Glutamatergic neuron (in vitro differentiated cells): ENCODE measurements at places on chromosomes 1 and 21. TPM values are rescaled to one million over a fixed set of nuclear protein-coding genes. Genes with fewer than 3 reads are reported as not detected.

- H3K27ac ChIP-seq = no peak overlapping the region
- no peaks in the 10 kb centered on the region for H3K4me1 ChIP-seq
- H3K36me3 ChIP-seq = no peaks in the 10 kb centered on the region
- DNase-seq = no peak
Observed at GRCh38 chr1:218482683-218483082, 137.5 kb downstream of the TGFB2 start.

- H3K4me3 ChIP-seq = no peak overlapping the region
- H3K4me1 ChIP-seq = no peaks in the 10 kb centered on the region
- H3K36me3 ChIP-seq = no peaks in the 10 kb centered on the region
- DNase-seq = no peak
- no peak overlapping the region for H3K27ac ChIP-seq
Observed at GRCh38 chr1:173554541-173555250, 48.2 kb downstream of the SLC9C2 start.

DNA sequence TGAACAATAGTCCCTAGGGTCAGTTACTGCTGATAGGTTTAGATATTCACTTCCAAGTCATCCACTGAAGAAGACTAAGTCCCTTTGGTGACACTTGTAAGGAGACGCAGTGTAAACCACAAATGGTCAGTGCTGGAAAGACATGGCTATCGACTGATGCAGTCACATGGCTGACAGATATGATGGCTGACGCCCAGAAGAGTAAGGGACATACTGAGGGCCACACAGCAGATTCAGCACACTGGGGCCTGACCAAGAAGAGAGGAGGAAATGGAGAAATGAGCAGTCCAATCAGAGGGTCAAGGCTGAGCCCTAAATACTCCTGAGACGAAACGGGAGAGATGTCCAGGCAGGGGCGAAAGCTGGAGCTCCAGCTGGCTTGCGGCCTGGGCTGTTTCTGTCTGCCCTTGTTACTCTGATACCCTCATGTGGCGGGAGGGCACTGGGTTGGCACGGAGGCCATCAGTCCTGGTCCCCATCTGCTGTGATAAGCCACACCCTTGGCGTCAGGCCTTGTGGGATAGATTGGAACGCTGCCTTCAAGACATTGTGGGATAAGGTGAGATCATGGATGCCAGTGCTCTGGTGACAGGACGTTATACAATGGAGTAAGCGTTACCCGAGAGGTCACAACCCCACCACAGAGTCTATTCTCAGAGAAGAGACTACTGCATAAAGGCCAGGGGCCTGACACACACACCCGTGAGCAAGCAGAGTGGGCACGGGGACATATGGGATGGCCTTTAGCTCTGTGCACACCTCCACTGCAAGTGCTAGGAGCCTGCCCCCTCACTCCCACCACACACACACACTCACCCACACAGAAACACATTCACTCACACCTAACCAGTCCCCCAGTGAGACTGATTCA is 158.4 kb downstream of the TRABD2B start:
- H3K27me3 ChIP-seq = peaks cover 2% of the 10 kb centered on the region
- H3K36me3 ChIP-seq = peaks cover 12% of the 10 kb centered on the region
- no peak overlapping the region for H3K4me3 ChIP-seq
- no peak overlapping the region for H3K27ac ChIP-seq
- no peak for DNase-seq

DNA sequence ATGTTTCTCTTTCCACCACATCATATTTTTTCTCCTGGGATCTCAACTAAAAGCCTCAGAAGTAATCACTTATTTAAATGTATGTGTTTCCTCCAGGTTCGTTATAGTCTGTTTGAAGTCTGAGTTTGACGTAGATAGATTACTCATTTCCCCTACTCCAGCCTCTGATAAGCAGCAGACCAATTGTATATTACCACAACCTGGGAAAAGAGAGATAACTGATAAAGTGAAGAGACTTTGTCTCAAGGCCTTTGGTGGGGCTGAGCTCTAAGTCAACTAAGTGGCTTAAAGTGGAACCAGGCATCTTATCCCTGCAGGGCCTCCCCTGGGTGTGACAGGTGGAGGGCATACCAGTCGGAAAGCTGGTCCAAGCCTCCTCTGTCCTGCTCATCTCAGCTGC is 34.9 kb upstream of the CACNA1E start:
- no peak overlapping the region for H3K27ac ChIP-seq
- no peaks in the 10 kb centered on the region for H3K27me3 ChIP-seq
- H3K4me1 ChIP-seq = no peaks in the 10 kb centered on the region

GRCh38 chr1:51329443-51330325 is 678 bp downstream of the TTC39A start:
- peaks cover 12% of the 10 kb centered on the region for H3K4me1 ChIP-seq
- H3K4me3 ChIP-seq = peak overlapping the region; percentile 73
- H3K27ac ChIP-seq = peak overlapping the region; percentile 62
- peaks cover 5% of the 10 kb centered on the region for H3K27me3 ChIP-seq
- no peak for DNase-seq
- no peaks in the 10 kb centered on the region for H3K36me3 ChIP-seq

GRCh38 chr1:94250341-94250740 is 13.0 kb upstream of the ARHGAP29 start:
- DNase-seq = no peak
- H3K4me3 ChIP-seq = no peak overlapping the region
- peaks cover 7% of the 10 kb centered on the region for H3K27me3 ChIP-seq
- H3K4me1 ChIP-seq = peaks cover 2% of the 10 kb centered on the region

DNA sequence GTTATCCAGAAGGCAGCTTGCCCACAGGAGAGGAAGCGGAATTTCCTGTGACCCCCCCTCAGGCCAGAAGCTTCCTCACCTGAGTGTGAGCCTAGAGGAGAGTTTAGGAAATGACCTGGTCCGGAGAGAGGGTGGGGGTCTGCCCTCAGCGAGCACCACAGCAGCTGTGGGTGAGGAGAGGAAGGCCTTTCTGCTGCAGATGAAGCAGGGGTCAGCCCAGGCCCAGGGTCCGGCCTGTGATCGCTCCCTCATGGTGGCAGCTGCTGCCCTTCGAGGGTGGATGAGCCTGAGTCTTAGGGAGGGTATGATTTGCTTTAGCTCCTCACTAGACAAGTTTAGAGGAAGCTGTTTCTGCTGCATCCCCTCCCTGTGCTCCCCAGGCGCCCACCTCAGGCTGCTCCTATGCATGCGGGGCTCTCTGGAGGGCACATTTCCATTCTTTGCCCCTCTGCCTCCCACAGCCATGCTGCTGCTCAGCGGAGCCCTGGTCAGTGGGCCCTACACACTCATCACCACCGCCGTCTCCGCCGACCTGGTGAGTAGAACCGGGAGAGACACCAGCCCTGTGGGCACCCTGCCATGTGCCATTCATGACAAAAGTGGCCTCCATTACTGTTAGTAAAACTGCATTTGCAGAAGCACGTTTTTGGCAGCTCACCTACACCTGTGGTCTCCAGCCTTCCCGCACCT is 53.0 kb downstream of the SLC37A1 start:
- DNase-seq = peak; percentile 11
- no peaks in the 10 kb centered on the region for H3K27me3 ChIP-seq
- peaks cover 11% of the 10 kb centered on the region for H3K4me1 ChIP-seq
- peaks cover 9% of the 10 kb centered on the region for H3K36me3 ChIP-seq
- H3K4me3 ChIP-seq = no peak overlapping the region

- H3K27me3 ChIP-seq = peaks cover 9% of the 10 kb centered on the region
- peak within 1 kb of the TSS; percentile 76 for H3K4me3 ChIP-seq
- DNase-seq = peak; percentile 74
- peaks cover 9% of the 10 kb centered on the region for H3K4me1 ChIP-seq
- peak within 1 kb of the TSS; percentile 76 for H3K27ac ChIP-seq
- H3K36me3 ChIP-seq = no peaks in the 10 kb centered on the region
Observed at GRCh38 chr1:2194319-2194897, at the start of gene FAAP20. TSS of gene FAAP20 (minus strand) at chr1:2194772. CDS start at chr1:2194749, 23 bp downstream.

DNA sequence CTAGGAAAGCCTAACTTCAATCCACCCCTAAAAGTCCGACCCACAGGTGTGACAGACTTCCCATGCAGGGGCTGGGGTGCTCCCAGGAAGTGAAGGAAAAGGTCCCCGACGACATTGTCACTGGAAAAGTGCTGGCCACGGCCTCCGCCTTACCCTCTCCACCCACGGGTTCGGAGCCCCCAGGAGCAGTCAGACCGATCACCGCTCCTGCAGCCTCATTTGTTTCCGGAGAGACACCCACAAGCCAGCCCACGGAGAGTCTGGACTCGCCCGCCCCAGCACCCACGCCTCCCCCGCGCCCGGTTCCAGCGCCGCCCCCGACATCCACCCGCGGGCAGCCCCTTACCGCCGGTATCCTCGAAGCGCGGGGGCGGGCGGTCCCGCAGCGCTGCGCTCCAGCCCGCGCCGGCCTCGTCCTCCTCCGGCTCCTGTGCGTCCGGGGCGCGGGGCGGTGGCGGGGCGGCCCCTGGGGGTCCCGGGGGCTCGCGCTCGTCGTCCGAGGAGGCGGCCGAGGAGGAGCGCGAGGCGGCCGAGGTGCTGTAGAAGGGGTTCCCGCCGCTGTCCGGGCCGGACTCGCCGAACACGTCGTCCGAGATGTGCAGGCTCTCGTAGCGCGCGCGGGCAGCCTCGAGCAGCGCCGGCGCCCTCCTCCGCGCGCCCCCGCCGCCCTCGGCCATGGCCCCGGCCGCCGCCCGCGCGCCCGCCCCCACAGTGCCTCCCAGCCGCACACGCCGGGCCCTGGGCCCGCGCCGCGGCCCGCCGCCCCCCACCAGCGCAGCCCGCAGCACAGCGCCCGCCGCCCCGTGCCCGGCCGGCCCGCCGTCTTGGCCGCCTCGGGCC is 660 bp downstream of the PGBD5 start:
- peaks cover 6% of the 10 kb centered on the region for H3K36me3 ChIP-seq
- H3K27me3 ChIP-seq = peaks cover 23% of the 10 kb centered on the region
- H3K4me3 ChIP-seq = peak overlapping the region; percentile 94
- no peak for DNase-seq

The PTGS2 gene
- total RNA-seq = not detected

The KRTAP13-2 gene
- not detected for total RNA-seq

The TSTD1 gene
- total RNA-seq = 24.2 TPM

DNA sequence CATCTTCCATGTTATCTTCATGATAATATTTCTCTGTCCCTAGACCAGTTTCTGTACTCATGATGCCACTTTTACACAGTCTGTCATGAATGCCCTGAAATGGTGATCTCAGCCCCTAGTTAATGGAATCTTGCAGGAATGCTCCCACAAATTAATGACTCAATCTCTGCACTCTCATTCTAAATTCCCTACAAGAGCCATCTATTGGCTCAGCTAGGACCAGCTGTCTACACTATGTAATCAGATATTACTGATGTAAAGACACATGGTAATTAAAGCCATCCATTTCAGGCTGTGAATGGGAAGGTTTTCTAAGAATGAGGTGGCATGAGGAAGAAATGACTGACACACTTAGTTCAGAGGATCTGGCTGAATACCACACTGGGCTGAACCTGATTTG is 199.1 kb upstream of the KCND3 start:
- H3K4me1 ChIP-seq = no peaks in the 10 kb centered on the region
- no peak overlapping the region for H3K27ac ChIP-seq
- H3K4me3 ChIP-seq = no peak overlapping the region
- no peak for DNase-seq

DNA sequence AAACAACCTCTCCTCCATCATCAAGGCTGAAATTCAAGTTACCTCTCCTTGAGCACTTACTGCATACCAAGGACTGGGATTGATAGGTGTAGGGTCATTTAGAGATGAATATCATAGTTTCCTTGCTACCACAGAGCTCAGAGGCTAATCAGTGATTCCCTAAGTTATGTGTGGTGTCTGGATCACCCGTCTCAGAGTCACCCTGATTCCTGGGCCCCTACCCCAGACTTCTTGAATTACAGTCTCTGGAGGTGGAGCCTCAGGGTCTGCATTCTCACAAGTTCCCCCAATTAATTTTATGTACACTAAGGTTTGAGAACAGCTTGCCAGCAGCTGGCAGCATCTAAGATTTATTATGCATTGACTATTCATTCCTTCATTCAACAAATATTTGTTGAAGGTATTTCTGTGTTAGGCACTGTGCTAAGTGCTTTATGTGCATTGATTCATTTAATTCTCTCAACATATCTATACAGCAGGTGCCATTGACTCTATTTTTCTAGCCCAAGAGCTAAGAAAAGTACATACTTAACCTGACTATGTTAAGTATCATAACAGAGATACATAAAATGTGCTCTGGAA is 182.9 kb upstream of the FGGY start:
- no peak overlapping the region for H3K4me3 ChIP-seq
- H3K4me1 ChIP-seq = no peaks in the 10 kb centered on the region
- no peaks in the 10 kb centered on the region for H3K36me3 ChIP-seq
- H3K27me3 ChIP-seq = no peaks in the 10 kb centered on the region
- no peak for DNase-seq

The AMPD1 gene
- not detected for total RNA-seq

The TMEM82 gene
- total RNA-seq = not detected

- H3K27ac ChIP-seq = peak overlapping the region; percentile 25
- H3K36me3 ChIP-seq = no peaks in the 10 kb centered on the region
- DNase-seq = no peak
- no peak overlapping the region for H3K4me3 ChIP-seq
- H3K27me3 ChIP-seq = peaks cover 6% of the 10 kb centered on the region
- H3K4me1 ChIP-seq = peaks cover 28% of the 10 kb centered on the region
Observed at GRCh38 chr1:53131590-53131938, 10.9 kb downstream of the SLC1A7 start.

The HCRTR1 gene
- not detected for total RNA-seq

DNA sequence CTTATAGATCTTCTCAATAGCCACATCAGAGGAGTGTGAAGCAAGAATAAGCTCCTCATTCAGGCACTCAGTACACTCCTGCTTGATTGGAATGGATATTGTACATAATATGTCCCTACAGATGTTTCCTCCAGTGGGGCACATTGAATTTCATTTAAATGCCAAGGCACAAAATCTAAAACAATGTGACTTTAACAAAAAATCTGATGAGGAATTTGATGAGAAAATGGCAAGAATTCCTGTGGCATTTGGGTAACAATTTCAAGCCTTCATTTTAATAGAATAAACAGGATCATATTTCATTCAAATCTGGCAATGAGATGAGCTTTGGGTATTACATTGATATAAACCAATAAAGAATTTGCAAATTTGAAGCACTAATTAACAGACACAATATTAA is 307.7 kb upstream of the PKN2 start:
- no peak for DNase-seq
- H3K27me3 ChIP-seq = no peaks in the 10 kb centered on the region
- H3K27ac ChIP-seq = no peak overlapping the region
- H3K4me3 ChIP-seq = no peak overlapping the region

DNA sequence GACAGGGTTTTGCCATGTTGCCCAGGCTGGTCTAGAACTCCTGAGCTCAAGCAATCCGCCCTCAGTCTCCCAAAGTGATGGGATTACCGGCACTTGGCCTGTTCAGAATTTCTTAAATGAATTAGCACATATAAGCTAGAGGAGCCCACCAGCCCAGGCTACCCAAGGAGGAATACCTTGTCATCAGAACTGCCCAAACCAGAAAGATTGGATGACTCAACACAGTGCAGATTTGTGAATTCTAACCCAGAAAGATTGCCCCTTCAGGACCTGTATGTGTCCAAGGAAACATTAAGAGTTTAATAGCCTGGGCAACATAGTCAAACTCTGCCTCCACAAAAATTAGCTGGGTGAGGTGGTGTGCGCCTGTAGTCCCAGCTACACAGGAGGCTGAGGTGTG is 14.0 kb upstream of the LIN9 start:
- H3K27ac ChIP-seq = no peak overlapping the region
- H3K4me3 ChIP-seq = no peak overlapping the region
- no peaks in the 10 kb centered on the region for H3K4me1 ChIP-seq
- no peaks in the 10 kb centered on the region for H3K36me3 ChIP-seq
- peaks cover 2% of the 10 kb centered on the region for H3K27me3 ChIP-seq
- no peak for DNase-seq

- H3K27me3 ChIP-seq = peaks cover 5% of the 10 kb centered on the region
- no peaks in the 10 kb centered on the region for H3K36me3 ChIP-seq
- H3K4me3 ChIP-seq = no peak within 1 kb of the TSS
- no peaks in the 10 kb centered on the region for H3K4me1 ChIP-seq
Observed at GRCh38 chr1:109763646-109764415, at the start of gene EPS8L3. TSS of gene EPS8L3 (minus strand) at chr1:109763923. CDS start at chr1:109761749, 2,174 bp downstream.
